ENCODE measurements at places on chromosomes 5 and 9.

GRCh38 chr9:78189461-78189860 is 46.4 kb upstream of the CEP78 start:
- no peak for DNase-seq

- DNase-seq: no peak
Observed at GRCh38 chr5:37077146-37077545, 172.0 kb downstream of the CPLANE1 start.

DNA sequence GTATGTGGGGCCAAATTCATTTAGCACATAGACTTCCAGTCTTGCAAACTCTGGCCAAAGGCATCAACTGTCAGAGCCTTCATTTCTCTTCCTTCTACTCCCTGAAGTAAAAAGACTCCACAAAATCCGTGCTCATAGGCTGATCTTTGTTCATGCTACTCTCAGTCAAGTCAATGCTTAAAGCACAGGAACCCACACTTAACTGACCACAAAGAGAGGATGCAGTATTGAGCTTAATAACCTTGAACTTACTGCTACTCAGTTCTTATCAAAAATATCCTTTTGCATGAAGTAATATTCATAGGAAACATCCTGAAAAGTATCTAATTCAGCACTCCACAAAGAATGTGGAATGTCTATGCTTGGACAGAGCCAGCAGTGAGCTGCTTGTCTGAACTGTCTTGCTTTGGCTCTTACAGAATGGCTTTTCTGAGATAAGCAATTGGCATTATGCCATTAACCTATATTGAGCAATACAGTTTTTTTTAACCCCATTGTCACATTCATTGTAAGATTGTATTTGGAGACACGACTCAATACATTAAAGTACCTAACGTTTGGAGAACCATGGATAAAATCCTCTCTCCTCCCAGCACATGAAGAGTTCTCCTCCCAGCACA is 21.7 kb downstream of the LPAR1 start:
- no peak for DNase-seq

DNA sequence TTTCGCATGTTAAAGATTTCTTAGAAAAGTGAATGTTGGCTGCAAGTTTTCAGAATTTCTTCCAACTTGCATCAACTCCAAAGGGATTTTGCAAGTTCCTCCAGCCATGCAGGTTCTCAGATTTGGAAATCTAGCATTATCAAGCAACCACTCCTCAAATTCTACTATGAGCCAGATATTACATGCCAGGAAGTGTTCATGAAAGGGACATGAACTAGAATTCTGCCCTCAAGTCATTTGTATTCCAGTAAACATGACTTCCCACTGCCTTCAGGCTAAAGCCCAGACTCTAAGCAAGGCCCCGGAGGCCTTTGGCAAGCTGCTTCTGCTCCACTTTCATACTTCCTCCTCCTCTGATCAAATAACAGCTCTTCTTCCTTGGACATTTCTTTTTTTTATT is 111.3 kb upstream of the PAPPA start:
- no peak for DNase-seq

DNA sequence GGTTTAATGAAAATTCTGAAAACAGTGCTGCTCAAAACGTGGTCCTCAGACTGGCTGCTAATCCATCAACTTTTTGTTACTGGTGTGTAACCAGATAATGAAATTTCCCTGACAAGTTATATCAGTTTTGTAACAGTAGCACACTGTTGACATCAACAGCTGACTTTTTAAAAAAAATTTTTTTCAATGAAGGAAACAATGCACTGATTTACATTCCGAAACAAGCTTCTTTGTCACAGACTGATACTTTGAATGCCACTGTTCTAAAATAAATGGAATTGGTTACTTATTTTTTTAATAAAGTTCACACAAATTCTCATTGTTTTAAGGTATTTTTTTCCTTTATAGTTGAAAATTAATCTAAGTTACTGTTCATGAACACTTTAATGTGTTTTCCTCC is 169.1 kb downstream of the NIPBL start:
- no peak for DNase-seq

DNA sequence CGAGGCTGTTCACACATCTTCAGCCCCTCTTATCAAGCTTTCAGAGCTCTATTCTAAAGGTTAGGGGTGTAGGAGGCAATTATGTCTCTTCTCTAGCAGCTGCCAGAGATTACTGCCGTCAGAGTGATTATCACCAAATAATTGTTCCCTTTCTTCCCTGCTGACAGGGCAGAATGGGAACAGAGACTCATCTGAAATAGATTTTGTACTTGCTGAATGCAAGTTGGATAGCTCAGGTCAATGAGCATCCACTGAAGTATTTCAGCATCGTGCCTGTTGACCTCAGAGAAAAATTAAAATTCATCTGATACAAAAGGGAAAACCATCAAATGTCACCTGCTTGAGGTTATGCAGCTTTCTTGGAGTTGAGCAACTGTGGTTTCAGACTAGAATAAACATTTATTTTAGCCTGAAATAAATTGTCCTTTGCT is 213.7 kb upstream of the MAP3K1 start:
- DNase-seq: no peak

GRCh38 chr5:16723821-16724220 is 107.0 kb upstream of the RETREG1 start:
- no peak for DNase-seq

- no peak for DNase-seq
Observed at GRCh38 chr5:9537223-9538141, 8.4 kb downstream of the SEMA5A start.

DNA sequence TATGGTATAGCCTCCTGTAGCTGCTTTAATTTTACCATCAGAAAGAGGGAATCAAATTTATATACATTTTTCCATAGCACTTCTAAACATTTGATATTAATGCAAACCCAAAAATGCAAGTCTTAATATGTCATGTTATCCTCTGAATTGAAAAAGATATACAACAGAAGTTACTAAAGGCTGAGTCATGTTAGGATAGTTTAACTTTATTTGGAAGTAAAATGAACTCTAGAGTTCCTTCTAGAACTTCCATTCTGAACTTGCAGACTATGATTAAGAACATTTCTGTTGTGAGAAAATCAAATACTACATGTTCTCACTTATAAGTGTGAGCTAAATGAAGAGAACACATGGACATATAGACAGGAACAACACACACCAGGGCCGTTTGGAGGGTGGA is 317.3 kb upstream of the PRR16 start:
- no peak for DNase-seq

DNA sequence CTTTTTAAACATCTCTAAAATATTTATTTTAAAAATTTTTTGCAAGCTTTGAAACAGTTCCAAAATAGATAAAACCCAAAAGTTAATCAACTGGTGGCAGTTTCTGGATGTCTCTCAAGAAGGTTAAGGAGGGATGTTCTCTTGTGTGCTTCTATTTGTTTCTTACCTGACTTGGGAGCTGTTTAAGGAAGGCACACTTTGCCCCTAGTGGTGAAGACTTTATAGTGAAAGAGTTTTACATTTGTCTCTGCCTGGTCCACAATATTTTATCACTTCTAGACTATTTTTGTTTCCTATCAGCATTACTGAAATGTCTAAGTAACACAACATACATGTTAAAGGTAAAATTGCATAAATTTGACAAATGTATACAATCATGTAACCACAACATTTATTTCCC is 552.8 kb downstream of the SEMA5A start:
- DNase-seq: no peak

DNA sequence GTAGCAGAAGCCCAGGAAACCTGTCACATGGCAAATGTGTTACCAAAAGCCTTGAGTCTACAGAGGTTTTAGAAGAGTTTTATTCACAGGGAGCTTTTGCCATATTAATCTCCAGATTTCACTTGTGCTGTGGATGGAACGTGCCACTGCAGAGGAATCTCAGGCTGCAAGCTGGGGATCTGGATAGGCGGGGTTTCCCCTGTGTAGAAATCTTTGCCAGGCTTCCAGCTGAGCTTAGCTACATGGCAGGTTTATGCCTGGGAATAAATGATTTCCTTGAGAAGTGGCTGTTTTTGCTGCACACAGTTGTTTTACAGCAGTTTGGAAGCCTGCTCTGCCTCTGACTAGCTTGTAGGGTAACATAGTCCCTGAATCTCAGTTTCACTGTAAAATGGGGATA is 224.6 kb upstream of the PLPPR1 start:
- DNase-seq: no peak

Measured in stimulated activated CD8-positive, alpha-beta memory T cell treated with anti-CD3 and anti-CD28 coated beads, Interleukin-7, amount 100 ng/mL, for 1 hour (primary cell).